ENCODE measurements at places on chromosomes 3 and 15.

DNA sequence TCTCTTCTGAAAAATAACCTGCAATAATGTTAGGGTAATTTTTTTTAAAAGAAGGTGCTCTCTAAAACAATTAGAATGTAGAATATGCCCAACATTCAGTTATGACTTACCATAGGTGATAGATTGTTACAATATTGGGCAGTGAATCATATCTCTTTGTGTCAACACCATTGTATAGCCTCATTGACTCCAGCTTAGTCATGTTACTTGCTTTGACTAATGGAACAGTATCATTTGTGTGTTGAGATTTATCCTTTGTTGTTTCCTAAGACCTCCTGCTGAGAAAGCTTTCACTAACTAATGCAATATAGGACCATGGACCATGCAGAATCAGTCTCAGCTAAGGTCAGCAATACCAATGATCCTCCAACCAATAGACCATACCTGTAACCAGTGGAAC lies 1106.4 kb downstream of the SI start:
- DNase-seq, result no peak

DNA sequence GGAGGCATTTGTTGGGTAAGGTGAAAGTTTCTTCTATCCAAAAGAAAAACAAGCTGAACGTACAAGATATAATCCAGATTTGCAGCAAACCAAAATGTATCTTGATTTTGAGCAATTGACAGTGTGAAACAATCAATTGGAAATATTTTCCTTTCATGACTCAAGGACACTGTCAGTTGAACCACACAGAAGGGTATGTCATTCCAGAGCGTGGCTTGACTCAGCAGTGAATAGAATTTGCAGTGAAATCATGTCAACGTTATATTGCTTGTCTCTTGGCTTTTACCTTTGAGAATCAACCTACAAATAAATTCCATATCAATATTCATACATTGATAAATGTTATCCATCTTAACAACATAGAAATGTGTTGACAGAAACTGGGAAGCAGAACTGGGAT lies 78.2 kb downstream of the TM2D3 start:
- DNase-seq, result no peak

DNA sequence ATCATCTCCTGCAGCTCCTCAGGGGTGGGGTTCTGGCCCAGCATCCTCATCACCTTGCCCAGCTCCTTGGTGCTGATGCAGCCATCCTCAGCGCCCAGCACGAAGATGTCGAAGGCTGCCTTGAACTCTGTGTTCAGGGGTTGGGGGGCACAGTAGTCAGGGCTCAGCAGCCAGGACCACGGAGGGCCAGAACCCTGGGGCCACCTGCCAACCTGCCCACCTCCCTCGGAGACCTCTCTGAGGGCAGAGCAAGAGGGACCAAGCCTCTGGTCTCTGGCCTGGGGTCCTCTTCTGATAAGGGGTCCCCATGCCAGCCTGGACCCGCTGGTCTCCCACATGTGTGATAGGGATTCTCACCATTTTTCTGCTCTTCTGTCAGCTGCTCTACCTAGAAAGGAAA lies 1.7 kb downstream of the TNNC1 start:
- no peak for DNase-seq

DNA sequence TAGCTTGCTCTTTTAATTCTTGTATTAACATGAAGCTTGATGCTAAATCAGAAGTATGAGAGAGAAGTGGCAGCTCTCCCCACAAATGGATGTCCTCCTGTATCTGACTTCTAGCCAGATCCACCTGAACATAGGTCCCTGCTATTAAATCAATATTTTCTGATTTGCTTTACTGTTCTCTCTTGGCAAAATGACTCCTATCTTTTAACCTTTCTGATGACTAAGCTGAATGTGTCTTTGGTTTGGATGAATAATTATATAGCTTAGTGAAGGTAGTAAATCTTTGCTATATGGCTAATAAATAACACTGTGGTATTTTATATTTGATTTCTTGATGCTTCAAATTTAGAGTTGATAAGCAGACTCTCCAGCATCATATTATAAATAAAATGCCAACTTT lies 28.3 kb upstream of the ARL14 start:
- no peak for DNase-seq

GRCh38 chr3:108157273-108157672 lies 65.0 kb downstream of the IFT57 start:
- no peak for DNase-seq

DNA sequence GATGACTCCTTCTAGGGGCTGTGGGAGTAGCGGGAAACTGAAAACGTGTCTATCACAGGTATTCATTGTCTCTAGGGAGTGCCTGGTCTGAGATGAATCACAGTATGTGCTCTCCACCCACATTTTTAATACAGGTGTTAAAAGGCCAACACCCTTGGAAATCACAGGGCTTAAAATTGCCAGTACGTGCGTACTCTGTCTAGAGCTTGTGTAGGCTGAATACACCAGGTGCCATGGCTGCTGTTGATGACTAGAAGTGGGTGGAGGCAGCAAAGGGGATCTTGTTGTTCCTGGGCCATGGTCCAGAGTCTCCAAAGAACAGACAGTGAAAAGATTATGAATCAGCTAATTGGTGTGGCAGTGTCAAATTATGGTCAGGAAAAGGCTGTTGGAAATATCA lies 35.1 kb upstream of the P3H2 start:
- no peak for DNase-seq

DNA sequence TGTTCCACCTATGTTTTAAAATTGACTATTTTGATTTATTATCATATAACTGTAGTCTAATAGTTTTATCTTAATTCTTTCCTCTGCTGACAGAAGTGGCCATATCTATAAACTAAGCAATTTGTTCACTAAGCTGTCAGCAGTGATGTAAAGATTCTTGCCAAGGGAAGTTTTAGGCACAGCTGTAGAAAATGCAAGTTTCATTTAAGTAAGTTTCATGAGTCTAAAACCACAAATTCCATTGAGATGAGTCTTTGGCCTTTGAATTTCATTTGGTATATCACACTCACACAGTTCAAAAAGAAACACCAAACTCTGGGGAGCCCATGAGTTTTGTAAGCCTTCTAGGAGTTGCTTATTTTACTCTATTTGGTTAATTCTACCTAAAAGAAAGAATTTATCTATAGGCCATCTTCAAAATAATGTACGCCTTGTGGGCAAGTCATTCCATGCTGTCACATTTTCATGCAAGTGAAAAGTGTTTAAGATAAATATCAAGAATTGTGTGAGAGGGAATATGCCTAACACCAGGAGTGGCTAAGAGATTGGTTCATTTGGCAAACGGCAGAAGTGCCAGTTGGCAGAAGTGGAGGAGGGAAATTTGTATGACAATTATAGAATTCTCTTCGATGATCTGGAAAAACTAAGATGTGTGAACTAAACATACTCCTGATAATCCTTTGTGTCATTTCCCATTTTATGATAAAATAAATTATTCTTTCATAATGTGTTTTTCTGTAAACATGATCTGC lies 292.9 kb downstream of the ZIC4 start:
- no peak for DNase-seq

DNA sequence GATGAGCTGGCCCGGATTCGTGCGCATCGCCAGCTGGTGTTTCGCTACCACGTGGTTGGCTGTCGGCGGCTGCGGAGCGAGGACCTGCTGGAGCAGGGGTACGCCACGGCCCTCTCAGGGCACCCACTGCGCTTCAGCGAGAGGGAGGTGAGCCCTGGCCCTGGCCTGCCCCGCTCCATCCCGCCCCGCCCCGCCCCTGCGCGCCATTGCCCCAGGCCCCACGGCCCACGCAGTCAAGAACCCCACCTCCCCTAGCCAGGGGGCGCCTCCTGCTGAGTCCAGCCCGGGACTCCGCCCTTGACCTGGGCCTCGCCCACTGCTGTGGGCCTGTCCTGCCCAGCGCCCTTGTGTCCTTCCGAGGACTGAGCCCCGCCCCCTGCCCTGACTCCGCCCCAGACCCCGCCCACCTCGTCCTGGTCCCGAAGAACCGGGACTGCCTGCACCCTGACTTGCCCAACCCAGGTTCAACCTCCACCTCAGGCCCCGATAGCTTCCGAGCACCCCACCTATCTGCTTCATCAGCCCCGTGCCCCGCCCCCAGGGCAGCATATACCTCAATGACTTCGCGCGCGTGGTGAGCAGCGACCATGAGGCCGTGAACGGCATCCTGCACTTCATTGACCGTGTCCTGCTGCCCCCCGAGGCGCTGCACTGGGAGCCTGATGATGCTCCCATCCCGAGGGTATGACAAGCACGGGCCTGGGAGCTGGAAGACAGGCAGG lies 14.8 kb downstream of the NT5DC2 start:
- no peak for DNase-seq

DNA sequence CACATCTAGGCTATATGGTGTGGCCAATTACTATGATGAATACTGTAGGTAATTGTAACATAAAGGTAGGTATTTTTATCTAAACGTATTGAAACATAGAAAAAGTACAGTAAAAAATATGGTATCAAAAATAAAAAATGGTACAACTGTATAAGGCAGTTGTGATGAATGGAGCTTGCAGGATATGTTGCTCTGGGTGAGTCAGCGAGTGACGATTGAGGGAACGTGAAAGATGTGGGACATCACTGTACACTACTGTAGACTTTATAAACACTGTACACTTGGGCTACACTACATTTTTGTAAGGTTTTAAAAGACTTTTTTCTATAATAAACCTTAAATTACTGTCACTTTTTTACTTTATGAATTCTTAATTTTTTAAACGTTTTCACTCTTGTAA lies 10.3 kb downstream of the CTNNB1 start:
- no peak for DNase-seq

- no peak for DNase-seq
Observed at GRCh38 chr3:194810076-194810475, 124.4 kb downstream of the FAM43A start.

GRCh38 chr15:49815950-49816349 lies 195.1 kb downstream of the DTWD1 start:
- no peak for DNase-seq

GRCh38 chr3:31248563-31248992 lies 284.1 kb upstream of the STT3B start:
- DNase-seq, result no peak

DNA sequence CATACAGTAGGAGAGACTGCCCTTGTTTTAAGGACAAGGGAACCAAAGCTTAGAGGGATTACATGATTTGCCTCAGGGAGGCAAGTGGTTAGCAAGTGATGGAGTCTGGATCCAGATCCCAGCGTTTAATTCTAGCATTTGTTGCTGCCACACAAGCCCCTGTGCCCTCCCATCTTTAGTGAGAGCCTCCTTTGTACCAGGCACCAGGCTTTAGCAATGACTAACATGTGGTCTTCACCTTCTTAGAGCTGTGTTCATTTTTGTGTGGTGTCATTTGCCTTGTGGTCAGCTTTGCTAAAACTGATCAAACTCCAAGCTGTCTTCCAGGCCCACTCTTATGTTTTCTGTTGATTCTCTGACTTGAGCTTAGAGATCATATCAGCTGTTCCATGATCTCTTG lies 290.5 kb downstream of the RPLP1 start:
- DNase-seq, result no peak

DNA sequence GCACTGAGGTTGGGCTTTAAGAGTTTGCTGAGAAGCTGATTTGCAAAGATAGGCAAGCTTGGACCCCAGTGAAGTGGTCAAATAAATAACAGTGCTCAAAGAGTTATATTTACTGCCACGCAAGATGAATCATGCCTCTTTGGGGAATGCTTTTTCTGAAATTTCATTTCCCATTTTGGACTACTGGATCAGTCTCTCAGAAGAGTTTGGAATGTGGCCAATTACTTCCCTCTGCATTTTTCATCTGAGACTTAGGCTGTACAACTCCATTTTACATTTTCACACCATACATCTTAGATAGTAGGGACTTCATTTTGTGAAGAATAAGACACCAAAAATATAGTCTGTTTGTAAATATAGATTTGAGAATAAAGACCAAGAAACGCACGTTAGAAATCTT lies 419.7 kb downstream of the FGF12 start:
- no peak for DNase-seq

GRCh38 chr3:12132881-12133280 lies 25.8 kb downstream of the TIMP4 start:
- DNase-seq, result no peak

- DNase-seq, result no peak
Observed at GRCh38 chr3:182636646-182637045, 156.7 kb upstream of the ATP11B start.

All from Panc1 (cell line).